ENCODE measurements at places on chromosomes 2 and 18. TPM values are rescaled to one million over a fixed set of nuclear protein-coding genes. Genes with fewer than 3 reads are reported as not detected.

- DNase-seq, result no peak
Observed at GRCh38 chr2:65331336-65332025, 100.9 kb downstream of the SPRED2 start.

DNA sequence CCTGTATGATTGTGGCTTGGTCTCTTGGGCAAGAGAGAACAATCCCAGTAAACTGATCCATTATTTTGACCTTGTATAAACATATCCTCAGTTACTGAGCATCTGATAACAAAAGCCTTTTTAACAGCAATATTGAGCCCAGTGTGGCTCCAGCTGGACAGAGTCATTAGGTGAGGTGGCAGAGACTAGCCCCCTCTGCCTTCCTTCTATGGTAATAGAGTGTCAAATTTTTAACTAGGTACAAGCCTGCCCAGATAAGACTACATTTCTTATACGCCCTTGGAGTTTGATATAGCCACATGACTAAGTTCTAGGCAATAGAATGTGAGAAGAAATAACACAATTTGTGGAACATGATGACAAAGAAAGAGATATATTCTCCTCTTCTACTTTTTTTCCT is 56.2 kb downstream of the HNMT start:
- no peak for DNase-seq

DNA sequence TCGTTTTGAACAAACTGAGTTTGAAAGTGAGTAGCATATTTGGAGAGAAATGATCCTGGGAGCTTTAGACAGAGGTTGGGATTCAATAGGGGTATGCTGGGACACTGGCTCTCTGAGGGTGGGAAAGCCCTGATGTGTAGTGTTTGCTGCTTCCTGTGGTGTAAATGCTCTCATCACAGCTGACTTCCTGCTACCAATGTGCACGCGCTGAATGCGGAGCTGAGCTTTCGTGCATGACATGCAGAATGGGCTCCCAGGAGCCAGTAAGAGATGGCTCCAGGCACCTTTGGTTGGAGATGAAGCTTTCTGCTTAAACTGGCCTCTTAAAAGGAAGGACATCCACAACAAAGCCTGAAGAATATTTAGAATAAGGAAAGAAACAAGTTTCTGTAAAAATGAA is 224.1 kb upstream of the CCDC150 start:
- no peak for DNase-seq

- DNase-seq, result no peak
Observed at GRCh38 chr2:132438691-132439090, 22.1 kb downstream of the GPR39 start.

- peak; percentile 63 for DNase-seq
Observed at GRCh38 chr2:121297217-121297830, 12.3 kb upstream of the TFCP2L1 start.

GRCh38 chr2:142734770-142735169 is 142.7 kb upstream of the KYNU start:
- no peak for DNase-seq

GRCh38 chr2:208304157-208304556 is 38.1 kb downstream of the PIKFYVE start:
- no peak for DNase-seq

DNA sequence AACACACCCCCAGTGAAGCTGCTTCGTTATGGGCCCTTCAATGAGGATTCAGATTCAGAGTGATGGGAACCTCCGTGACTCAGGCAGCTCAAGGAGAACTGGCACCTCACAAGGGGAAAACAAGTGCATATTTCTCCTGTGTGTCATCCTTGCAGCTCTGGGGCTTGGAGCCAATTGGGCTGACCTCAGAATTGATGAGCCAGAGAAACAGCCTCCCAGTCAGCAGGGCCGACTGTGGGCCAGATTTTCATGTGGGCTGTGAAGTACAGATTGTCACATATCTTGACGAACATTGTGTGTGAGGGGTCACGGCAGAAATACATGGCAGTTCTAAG is 189.6 kb upstream of the SP5 start:
- DNase-seq, result no peak

GRCh38 chr2:216119986-216120385 is 10.8 kb downstream of the XRCC5 start:
- no peak for DNase-seq

DNA sequence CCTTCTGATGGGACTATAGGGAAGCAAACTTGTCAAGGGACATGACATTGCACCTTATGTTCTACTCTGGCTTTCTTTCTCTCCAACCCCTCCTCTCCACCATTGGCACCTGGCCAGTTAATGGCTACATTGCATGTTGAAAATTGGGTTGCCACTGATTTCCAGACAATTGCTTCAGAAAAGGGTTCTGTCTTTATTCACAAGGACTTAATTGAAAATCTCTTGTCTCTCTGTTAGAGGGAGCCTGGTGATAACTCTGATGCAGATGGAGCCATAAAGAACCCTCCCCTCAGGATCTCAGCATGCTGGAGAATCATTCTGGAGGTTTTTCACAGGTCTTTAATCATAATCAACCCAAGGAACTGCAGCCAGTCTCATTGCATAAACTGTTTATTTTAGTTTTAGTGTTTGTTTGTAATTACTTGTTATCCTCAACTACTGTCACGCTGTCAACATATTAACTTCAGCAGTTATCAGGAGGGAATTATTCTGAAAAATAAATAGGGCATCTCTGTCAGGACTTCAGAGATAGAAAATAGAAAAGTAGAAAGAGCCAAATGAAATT is 316.8 kb downstream of the RIT2 start:
- no peak for DNase-seq

GRCh38 chr2:231612109-231612455 is 19.4 kb downstream of the TEX44 start:
- no peak for DNase-seq

DNA sequence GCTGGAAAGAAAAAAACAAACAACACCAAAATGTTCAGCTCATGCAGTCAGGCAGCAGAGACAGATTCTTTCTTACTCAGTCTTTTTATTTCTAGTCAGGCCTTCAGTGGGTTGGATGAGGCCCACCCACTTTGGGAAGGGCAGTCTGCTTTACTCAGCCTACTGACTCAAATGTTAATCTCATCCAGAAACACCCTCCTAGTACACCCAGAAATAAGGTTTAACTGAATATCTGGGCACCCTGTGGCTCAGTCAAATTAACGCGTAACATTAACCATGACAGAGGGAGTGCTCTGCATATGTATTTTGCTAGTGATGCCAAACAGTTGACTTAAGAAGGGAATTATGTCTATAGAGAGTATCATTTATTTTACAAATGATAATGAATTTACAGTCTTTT is 401.6 kb downstream of the PARD3B start:
- no peak for DNase-seq

Gene BOK
- 20.8 TPM for total RNA-seq

Gene GPC1
- 38.7 TPM for total RNA-seq

Gene CRYGC
- total RNA-seq, result not detected
